ENCODE measurements at places on chromosomes 6 and 20.

- no peak for DNase-seq
These were observed 1167.8 kb upstream of the MAP3K7 start for GRCh38 chr6:91754691-91755090.

DNA sequence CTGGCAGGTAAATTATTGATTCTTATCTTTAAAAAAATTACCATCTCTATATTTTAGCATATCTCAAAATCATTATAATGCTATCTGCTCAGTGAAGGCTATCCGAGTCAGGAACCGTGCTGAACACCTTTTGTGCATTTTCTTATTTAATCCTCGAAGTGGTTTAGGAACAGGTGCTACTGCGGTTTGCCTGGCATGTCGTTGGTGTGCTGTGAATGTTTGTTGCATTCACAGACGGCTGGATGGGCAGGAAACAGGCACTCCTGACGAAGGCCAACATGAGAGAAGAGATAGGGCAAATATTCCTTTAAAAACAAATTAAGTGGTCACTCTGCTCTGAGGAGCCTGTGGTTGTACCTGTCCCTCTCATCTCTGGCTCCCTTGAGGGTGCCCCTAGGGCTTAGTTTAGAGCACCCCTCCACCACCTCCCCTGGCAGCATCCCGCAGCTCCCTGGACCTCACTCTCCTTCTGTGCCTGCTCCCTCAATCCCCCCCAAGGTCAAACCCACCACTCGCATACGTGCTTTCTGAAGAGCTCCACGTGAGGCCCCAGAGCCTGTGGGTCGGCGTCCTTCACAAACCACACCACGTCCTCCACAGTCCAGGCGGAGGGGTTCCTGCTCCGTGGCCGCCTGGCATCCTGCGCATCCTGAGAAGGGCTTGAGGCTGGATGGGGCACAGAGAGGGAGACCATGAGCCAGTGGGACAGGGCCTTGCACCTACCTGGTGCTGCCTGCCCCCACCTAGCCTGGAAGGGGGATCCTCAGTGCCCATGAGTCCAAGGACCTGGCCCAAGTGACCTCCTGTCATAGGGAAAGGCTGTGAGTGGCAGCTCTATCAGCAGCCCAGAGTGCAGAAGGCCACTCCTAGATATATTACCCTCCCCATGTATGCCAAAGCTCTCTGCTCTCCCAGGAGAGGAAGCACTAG, 116.5 kb downstream of the SCML4 start:
- DNase-seq: no peak

- DNase-seq: no peak
These were observed 11.8 kb upstream of the BPIFB6 start for GRCh38 chr20:33019465-33020277.

DNA sequence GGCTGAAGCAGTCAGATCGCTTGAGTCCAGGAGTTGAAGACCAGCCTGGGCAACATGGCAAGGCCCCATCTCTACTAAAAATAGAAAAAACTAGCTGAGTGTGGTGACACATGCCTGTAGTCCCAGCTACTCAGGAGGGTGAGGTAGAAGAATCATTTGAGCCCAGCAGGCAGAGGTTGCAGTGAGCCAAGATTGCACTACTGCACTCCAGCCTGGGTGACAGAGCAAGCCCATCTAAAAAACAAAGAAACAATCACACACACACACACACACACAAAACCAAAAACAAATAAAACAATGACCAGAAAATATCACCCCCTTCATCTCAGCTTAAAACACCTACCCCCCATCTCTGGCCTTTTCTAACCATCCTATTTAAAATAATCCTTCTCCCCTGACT, 68.0 kb downstream of the BTBD9 start:
- DNase-seq: no peak

GRCh38 chr20:54535033-54535432, 59.6 kb downstream of the DOK5 start:
- DNase-seq: no peak

DNA sequence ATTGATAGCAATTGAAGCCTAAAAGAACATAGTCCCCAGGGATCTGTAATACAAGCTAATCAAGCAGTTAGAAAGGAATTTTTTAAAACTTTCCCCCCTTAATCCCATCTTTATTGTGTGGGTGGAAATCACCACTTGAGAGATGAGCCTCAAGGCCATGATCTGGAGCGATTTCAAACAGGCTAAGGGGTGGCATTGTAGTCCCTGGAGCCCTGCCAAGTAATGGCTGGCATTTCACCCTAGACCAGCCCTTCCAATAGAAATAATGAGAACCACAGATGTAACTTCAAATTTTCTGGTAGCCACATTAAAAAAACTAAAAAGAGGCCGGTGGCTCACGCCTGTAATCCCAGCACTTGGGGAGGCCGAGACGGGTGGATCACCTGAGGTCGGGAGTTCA, 46.9 kb downstream of the PRDM1 start:
- DNase-seq: no peak

GRCh38 chr20:17786221-17786718, 86.5 kb downstream of the BANF2 start:
- DNase-seq: no peak

GRCh38 chr6:2883673-2884072, 19.4 kb downstream of the SERPINB9 start:
- DNase-seq: no peak

- DNase-seq: peak; percentile 32
These were observed 96.4 kb upstream of the DUSP22 start for GRCh38 chr6:195861-196360.

DNA sequence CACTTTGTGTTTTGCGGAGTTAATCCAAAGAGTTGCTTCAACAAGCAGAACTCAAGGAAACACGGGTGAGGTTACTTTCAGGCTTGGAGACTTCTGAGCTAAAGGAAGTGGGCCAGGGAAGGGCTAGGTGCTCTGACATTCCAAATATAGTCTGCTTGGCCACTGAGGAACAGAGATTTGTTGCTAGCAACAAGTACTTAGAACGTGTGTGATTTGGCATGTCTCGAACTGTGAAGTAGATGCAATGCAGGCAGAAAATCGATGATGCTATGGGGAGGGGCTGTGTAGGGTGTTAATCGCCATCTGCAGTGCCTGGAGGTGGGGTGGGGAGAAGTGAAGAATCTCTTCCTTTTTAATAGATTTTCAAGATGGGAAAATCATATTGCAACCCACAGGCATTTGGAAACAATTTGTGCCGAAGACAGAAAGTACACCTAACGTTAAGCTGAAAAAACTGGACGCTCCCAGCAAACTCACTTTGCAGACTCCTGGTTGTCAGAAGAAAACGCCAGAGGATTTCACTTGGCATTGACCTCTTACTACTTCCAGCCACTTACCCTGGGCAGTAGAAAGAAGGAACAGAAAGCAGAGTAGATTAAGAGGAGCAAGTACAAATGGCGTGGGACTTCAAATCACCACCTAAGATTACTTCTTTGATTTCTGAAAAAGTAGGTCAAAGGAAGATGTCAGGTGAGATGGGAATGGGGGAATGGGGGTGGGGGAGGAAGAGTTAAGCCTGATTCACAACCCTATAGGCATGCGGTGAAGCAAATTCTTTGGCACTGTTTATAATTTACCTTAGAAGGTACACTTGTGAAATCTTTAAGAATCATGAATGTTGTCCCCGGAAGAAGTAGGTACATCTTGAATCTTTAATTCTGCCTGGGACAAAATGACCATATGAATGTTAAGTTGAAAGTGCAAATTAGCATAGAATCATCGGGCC, 314.1 kb downstream of the CD83 start:
- no peak for DNase-seq

DNA sequence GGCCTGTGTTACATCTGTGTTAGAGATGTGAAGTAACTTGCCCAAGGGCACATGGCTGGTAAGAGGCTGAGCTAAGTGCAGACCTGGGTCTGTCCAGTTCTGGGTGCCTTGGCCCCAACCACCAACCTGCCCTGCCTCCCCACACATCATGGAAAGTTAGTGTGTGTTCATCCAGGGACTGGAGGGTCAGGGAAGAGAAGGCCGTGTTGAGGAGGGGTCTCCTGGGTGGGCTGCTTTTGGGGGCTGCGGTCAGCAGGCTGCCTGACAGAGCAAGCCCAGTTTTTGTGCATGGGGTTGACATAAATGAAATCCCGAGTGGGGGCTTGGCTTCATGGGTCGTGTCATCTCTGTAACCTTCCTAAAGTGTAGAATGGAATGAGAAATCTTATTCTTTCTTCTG, 10.9 kb downstream of the PYGB start:
- DNase-seq: no peak

- DNase-seq: no peak
These were observed 862.7 kb upstream of the FLRT3 start for GRCh38 chr20:15200147-15200565.

DNA sequence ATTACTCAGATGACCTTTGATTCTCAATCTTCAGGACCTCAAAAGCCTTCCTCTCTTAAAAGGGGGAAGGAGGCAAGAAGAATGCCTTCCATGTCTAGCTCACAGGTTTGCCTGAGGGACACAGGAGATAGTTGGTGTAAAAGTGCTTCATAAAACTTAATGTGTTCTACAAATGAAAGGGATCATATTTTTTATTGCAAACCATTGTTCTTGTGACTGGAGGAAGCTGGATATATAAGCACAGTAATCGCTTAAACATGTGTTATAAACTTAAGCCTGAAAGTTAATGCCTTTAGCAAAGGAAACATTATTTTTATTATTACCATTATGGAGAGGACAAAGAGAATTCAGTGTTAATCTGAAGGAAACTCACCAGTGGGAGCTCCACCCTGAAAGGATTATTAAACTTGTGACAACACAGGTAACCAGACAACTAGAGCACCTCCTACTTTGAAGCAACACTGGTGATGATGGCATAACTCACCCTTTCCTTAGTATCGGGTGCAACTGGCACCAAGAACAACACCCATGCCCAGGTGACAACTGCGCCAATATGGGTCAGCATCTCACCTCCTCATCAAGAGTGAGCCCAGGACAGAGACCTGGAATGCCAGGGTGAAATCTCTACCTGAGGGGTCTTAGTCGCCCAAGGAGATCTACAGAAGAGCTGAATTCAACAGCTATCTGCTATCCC, 288.7 kb upstream of the PRDM1 start:
- no peak for DNase-seq
